ENCODE measurements at places on chromosomes 12 and 14.

- DNase-seq, result no peak
These were observed 13.3 kb downstream of the SLC15A4 start for GRCh38 chr12:128810182-128811127.

- no peak for DNase-seq
These were observed 78.5 kb upstream of the FZD10 start for GRCh38 chr12:130083734-130084133.

DNA sequence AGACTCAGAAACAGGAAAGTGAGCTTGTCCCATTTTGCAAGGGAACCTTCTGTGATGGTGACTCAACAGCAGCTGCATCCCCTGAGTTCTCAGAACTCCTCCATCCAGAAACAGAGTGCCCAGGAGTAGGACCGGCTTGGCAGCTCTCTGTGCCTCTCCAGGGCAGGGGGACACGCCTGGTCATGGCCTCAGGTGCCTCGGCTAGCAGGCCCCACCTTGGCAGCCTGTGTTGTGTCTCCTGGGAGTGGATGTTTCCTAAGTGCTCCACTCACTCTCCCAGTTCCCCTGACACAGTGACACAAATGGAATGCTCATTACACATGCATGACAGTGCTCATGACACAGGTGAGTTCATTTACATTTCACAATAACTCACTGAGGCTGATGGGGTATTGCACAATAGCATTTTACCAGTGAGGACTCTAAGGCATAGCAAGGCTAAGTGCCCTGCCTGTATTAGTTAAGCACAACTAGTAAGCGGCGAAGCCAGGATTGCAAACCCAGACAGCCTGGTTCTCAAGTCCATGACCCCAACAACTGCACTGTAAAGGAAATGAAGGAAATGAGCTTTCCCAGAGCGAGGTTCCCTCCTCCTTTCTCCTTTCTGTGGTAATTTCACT is 47.4 kb downstream of the CALM1 start:
- no peak for DNase-seq

GRCh38 chr14:101947577-101947903 is 16.8 kb upstream of the DYNC1H1 start:
- DNase-seq, result no peak

DNA sequence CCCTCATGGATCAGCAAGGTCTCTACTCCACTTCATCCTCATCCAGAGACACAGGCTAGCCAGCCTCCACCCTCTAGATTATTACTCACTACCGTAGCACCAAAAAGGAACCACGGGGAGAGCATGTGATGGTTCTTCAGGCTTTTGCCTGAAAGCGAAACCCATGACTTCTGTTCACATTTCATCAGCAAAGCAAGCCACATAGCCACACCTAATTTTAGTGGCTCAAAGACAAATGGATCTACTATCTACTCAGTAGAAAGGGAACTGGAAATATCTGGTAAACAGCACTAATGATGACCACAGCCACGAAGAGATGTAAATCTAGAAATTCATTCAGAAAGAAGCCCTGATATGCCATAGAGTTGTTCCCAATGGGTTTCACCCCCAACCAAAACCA is 51.4 kb downstream of the VCPKMT start:
- DNase-seq, result no peak

- no peak for DNase-seq
These were observed 44.4 kb upstream of the GNG2 start for GRCh38 chr14:51816031-51816430.

DNA sequence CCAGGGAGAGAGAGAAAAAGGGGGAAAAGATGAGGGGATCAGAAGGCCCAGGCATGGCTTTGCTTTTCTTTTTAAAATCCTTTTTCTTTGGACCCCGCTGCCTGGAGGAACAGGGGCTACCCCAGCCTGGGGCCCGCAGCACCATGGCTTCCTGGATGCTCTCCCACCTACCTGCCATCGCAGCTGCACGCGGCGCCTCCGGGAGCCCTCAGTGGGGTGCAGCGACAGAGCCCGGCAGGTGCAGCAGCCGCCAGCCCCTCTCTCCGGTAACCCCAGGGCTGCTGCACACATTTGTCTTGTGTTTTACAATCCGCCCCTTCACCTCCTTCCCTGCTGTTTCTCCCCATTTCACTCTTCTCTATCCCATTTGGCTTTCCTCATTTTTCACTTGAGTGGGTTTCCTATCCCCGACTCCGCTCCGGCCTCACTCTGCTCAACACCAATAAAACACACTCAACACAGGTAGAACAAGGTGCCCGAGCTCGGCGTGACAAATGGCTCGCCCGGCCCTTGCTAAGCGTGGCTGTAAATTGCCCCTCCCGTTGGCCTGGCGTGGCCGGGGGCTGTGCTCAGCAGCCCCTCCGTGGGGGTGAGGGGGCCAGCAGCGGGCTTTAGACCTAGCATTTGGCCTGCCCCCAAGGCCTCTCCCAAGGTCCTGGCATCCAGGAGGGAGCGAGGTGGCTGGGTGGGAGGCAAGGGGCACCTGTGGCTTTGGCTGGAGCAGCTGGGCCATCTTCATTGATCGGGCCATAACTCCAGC is 52.6 kb upstream of the GPATCH2L start:
- DNase-seq, result no peak
